Stimulated activated CD4-positive, alpha-beta T cell treated with anti-CD3 and anti-CD28 coated beads, Interleukin-2, amount 100 ng/mL, for 4 hours (primary cell): ENCODE measurements at places on chromosomes 1 and 21.
A peak's percentile ranks its signal among the peaks of the same experiment; 100 is the strongest.

GRCh38 chr21:39047046-39047445, 136.2 kb downstream of the PSMG1 start:
- no peak for DNase-seq

GRCh38 chr1:48062353-48062752, 65.2 kb upstream of the TRABD2B start:
- DNase-seq: no peak

- DNase-seq: no peak
These were observed 27.0 kb downstream of the FGGY start for GRCh38 chr1:59323879-59324278.

GRCh38 chr1:93663208-93663614, 18.4 kb downstream of the BCAR3 start:
- DNase-seq: no peak

DNA sequence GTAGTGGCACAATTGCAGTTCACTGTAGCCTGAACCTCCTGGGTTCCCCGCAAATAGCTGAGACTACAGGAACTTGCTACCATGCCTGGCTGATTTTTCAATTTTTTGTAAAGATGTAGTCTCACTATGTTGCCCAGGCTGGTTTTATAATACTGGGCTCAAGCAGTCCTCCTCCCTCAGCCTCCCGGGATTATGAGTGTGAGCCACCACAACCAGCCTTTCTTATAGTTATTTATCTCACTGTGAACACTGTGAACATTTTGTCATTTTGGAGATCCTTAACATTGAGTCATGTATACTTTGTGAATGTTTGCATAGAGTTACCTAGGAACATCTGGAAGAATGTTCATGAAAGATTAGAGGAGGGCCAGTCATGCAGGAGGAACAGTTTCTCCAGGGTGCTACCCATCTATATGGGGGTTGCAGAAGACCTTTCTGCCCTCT, 127.1 kb upstream of the CACYBP start:
- no peak for DNase-seq

DNA sequence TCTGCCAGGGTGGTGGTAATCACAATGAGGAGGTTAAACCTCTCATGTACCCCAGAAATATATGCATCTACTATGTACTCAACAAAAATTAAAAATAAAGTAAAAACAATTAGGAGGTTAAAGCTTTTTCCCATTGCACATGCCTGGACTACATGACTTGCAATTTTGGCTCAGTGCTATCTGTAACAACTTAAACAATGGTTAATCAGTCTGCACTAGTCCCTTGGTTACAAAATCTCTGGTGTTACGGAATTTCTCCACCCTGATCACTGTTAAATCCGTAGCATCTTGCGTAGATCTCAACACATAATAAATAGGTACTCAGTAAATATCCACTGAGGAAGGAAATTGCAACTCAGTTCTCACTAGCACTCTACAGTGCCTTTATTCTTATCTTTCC, 66.5 kb downstream of the SDCCAG8 start:
- no peak for DNase-seq

- DNase-seq: no peak
These were observed 15.4 kb downstream of the CD247 start for GRCh38 chr1:167502719-167503462.

- no peak for DNase-seq
These were observed 137.2 kb downstream of the OMA1 start for GRCh38 chr1:58409336-58409735.

DNA sequence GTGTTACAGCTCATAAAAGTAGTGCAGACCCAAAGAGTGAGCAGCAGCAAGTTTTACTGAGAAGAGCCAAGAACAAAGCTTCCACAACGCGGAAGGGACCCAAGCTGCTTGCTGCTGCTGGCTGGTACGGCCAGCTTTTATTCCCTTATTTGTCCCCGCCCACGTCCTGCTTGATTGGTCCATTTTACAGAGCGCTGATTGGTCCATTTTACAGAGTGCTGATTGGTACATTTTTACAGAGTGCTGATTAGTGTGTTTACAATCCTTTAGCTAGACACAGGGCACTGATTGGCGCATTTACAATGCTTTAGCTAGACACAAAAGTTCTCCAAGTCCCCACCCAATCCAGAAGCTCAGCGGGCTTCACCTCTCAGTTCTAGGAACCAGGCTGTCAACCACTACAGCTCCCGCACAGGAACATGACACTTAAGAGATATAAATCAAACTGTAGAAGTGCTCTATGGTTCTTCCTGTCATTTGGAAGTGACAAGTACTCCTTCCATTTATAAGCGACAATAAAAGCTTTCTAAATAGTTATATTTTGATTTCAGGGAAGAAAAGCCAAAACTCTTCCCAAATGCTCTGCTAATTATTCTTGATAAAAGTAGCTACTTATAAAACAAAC, 28.5 kb downstream of the RNF115 start:
- DNase-seq: no peak

DNA sequence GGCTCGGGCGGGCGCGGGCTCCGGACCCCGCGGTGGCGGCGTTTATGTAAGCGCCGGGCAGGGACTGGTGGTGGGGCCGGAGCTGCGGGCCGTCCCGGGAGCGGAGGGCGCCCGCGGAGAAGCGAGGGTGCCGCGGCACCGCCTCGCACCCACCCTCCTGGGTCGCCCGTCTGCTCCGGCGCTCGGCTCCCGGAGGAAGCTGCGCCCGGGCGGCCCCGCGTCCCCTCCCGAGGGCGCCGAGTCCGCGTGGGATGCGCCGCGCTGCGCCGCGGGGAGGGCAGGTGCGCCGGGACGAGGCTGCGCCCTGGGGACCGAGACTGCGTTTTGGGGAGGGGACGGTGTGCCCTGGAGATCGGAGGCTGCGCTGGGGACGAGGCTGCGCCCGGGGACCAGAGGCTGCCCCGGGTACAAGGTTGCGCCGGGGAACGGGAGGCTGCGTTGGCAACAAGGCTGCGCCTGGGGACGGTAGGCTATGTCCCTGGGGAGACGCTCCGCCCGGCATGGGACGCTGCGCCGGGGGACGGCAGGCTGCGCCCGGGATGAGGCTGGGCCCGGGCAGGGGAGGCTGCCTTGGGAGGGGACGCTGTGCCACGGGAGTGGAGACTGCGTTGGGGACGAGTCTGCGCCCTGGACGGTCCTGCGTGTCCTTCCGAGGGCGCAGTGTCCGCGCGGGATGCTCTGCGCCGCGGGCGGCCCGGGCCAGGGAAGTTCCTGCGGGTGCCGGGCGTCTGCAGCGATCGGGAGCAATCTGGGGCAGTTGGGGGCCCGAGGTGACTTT, 627 bp downstream of the ADARB1 start:
- peak; percentile 16 for DNase-seq

GRCh38 chr1:38328278-38329035, 281.9 kb upstream of the POU3F1 start:
- DNase-seq: no peak

DNA sequence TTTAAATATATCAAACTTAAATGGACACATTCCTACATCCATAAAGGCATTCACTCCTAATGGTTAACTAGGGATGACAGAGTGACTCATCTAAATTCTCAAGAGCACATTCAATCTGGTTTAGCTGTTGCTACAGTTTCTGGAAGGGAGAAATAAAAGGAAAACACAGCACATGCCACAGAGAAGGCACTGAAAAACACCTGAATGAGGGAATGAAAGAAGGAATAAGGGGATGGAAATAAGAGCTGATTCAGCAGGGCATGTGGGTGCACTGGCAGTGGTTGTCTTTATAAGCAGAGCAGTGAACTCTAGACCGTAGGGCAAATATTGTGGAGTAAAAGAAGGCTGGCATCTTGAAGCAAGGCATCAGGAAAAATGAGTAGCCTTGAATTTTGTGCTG, 79.3 kb downstream of the LHX4 start:
- no peak for DNase-seq
